ENCODE measurements at places on chromosomes 7 and 10. TPM values are rescaled to one million over a fixed set of nuclear protein-coding genes. Genes with fewer than 3 reads are reported as not detected.

LIPJ gene
- not detected for total RNA-seq

TRPV5 gene
- total RNA-seq, result not detected

GRIFIN gene
- not detected for total RNA-seq

HKDC1 gene
- total RNA-seq, result under 0.01 TPM

MBL2 gene
- not detected for total RNA-seq

CALML3 gene
- total RNA-seq, result not detected

PLPP4 gene
- not detected for total RNA-seq

PNLIPRP2 gene
- not detected for total RNA-seq

MYO3A gene
- not detected for total RNA-seq

CCDC172 gene
- not detected for total RNA-seq

CD36 gene
- total RNA-seq, result 0.15 TPM

LIPF gene
- total RNA-seq, result not detected
